GM12892 (cell line): ENCODE measurements at places on chromosomes 6 and 20.

DNA sequence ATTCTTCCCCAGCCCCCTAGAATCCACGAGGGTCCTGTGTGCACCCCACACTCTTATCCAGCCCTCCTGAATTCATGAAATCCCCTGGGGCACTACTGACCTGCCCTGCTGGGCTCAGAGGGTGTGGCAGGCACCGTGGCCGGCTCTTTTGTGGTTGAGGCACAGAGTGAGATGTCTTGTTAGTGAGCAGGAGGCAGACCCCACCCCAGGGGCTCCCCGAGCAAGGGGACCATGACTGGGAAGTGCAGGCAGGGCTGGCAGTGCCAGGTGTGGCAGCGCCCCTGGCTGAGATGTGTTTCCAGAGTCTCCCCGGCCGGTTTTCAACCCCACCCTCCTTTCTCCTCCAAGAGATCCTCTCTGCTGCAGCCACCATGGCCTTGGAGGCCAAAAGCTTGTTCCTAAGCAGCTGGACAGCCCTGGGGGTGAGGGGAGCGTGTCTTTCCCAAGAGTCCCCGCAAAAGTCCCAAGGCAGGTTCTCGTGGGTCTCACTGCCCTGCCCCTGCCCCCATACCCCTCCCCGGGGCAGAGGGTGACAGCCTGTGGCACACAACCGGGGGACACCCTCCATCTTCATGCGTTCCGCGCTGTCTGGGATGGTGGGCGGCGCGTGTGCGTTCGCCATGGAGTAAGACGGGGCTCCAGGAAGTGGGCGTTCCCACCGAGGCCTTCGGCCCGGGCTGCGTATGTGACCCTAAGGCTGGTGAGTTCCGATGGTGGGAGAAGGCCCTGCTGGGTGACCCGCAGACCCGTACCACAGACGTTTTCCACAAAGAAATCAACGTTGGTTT lies 208.9 kb downstream of the TAF4 start:
- no peak for DNase-seq

GRCh38 chr6:150687508-150687907 lies 87.8 kb downstream of the PLEKHG1 start:
- DNase-seq: no peak

GRCh38 chr20:63102721-63103375 lies 96.1 kb upstream of the BHLHE23 start:
- peak; percentile 58 for DNase-seq

GRCh38 chr6:79261666-79262065 lies 27.2 kb upstream of the HMGN3 start:
- no peak for DNase-seq

DNA sequence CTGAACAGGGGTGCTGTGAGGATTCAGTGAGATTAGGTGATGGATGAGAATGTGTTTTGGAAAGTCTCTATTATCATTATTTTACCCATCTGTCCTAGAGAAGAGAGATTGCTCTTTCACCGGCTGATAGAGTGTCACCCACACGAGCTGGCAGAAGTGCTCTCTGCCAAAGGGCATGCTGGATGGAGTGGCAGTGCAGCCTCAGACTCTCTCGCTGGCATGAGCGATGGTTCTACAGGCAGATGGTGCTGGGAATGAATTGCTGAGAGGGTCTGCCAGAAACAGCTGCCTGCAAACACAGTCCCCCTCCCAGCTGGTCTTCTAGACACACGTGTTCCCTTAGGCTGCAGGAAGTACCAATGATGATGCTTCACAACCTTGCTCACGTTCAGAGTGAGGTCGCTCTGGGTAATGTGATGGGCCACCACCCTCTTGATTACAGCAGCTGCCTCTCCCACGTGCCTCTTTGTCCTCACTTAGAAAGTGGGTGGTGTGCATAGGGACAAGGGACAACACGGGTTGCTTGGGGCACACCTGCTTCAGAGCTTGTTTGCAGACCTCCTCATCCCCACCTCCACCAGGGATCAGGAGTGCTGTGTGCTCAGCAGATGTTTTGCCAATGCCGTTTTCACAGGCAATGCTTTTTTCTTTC lies 84.7 kb downstream of the FOXA2 start:
- DNase-seq: no peak

- no peak for DNase-seq
These were observed 208.4 kb upstream of the CNR1 start for GRCh38 chr6:88374553-88374952.

DNA sequence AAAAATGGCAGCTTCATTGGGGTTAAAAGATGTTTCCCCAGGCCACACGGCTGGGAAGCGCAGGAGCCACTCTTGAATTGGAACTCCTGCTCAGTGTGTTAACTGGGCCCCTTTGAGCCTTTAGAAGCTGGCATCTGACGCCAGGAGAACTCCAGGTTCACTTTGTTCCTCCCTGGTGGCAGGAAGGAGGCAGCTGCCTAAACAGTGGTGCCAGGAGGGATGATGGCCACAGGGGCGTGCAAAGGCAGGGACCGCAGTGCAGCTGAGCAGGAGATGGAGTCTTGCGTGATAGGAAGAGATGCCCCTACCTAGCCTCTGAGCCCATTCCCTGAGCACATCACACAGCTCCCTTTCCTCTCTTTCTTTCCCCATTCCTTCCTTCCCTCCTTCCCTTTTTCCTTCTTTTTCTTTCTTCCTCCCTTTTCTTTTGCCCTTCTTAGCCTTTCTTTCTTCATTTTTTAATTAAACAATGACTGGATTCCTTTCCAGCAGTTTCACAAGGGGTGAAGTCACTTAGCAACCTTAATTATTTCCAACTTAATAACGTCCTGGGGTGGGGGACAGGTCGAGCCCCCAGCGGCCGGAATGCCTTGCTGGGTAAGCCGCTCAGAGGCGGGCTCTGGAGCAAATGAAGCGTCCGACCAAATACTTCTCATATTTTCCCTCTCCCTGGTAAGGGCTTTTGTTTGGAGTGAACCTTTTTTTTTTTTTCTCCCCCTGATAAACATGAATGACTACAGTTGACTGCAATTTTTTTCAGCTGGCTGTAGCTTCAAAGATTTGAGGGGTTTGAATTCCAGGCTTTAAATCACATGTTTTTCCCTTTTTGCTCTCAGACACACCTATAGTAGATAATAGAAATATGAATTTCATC lies 20.8 kb upstream of the BMP7 start:
- DNase-seq: no peak
